A549 treated with AZD2906 at 1 μM for 4 hours (cell line): ENCODE measurements at places on chromosomes 3 and 15. TPM values are rescaled to one million over a fixed set of nuclear protein-coding genes. Genes with fewer than 3 reads are reported as not detected.

Gene CCR3
- not detected in 5 replicates for total RNA-seq

Gene MCTP2
- not detected in 5 replicates for total RNA-seq

Gene SKOR1
- total RNA-seq = 0.03 to 0.08 TPM (median 0.05 TPM) in 4 of 5 replicates, not detected in the other

Gene TM4SF18
- 27.2 to 41.6 TPM (median 29.5 TPM) in 5 replicates for total RNA-seq

Gene ANO10
- total RNA-seq = 16.7 to 19.4 TPM (median 18.4 TPM) in 5 replicates

Gene CCR8
- total RNA-seq = not detected in 5 replicates

Gene CLRN1
- not detected in 5 replicates for total RNA-seq

Gene SH2D7
- total RNA-seq = not detected in 5 replicates

Gene EPHA6
- 0.06 to 0.24 TPM (median 0.09 TPM) in 5 replicates for total RNA-seq
